ENCODE measurements at places on chromosomes 13 and 19.

DNA sequence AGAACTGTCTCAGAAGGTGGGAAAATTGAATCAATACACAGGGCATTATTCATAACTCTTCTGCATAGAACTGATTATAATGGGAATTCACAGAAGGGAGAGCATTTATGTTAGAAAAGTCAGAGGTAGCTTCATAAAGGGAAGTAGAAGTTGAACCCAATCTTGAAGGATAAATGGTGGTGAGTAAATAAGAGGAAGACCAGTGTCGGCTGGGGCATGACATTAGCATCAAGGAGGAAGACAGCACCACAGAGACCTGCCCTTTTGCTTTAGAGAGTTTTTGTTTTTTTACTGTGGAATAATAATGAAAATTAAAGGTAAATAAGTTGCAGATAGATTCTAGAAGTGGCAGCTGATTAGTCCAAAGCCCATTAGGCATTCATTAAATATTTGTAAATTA is 21.9 kb downstream of the CDC16 start:
- DNase-seq = no peak

GRCh38 chr13:95858286-95859075 is 181.5 kb downstream of the DNAJC3 start:
- DNase-seq = no peak

GRCh38 chr19:52095172-52096014 is at the start of gene ZNF841:
ZNF841 (minus strand) TSS chr19:52095765; CDS start chr19:52084801, 10,964 bp downstream.
- peak; percentile 94 for DNase-seq

GRCh38 chr19:32599736-32600157 is 18.8 kb downstream of the PDCD5 start:
- DNase-seq = peak; percentile 73

DNA sequence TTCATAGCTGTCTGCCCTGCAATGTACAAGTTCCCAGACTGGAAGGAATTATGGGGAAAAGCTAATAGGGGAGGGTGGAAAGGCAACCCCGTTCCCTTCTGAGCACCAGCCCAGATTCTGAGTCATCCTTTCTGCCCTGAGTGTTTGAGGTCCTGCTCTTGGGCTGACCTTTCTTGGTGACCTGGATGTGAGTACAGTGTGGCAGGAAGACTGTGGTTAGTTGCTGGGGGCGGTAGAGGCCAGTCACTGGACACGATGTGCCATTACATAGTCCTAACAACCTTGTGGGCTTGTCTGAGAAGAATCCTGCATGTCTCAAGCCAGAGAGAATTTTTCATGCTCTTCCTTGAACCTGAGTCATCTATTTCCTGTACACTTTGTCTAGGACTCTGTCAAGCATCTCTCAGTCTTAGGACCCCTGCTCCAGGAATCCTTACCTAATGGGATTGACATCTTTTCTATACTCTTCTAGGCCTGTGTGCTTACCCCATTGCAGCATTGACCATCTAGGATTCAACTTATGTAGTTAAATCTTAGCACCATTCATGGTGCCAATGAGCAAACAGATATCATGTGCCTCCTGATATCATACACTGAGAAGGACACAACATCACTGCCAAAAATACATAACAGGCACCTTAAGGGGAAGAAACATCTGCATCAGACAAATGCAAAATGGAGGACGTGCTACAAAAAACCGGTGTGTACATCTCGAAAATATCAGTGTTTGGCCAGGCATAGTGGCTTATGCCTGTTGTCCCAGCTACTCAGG is 8.1 kb upstream of the ANGPTL4 start:
- no peak for DNase-seq

DNA sequence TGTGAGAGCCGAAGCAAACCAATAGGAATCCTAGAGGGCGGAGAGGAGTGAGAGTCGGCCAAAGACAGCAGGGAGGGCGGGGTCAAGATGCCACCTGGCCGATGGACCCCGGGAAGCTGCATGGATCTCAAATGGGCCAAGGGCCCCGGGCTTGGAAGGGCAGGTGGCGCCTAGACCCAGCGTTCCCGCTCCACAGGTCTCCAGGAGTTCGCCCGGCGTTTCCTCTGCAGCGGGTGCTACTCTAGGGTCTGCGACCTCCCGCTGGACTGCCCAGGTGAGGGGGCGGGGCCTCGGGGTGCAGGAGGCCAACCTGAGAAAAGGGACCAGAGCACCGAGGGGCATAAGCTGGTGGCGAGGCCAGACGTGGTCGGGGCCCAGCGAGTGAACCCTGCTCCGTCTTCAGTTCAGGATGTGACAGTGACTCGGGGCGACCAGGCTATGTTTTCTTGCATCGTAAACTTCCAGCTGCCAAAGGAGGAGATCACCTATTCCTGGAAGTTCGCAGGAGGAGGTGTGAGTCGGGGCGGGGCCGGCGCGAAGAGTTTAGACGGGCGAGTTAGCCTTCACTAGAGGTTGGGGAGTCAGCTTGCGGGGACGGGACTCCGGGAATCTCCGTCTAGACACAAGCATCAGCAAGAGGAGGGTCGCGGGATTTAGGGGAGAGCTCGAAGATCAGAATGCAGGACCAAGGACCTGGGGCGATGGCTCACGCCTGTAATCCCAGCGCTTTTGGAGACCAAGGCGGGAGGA is 9.9 kb downstream of the SPACA6 start:
- no peak for DNase-seq

GRCh38 chr13:105255472-105255871 is 1280.0 kb downstream of the EFNB2 start:
- DNase-seq = no peak

GRCh38 chr13:66995203-66995611 is 234.9 kb downstream of the PCDH9 start:
- DNase-seq = no peak

DNA sequence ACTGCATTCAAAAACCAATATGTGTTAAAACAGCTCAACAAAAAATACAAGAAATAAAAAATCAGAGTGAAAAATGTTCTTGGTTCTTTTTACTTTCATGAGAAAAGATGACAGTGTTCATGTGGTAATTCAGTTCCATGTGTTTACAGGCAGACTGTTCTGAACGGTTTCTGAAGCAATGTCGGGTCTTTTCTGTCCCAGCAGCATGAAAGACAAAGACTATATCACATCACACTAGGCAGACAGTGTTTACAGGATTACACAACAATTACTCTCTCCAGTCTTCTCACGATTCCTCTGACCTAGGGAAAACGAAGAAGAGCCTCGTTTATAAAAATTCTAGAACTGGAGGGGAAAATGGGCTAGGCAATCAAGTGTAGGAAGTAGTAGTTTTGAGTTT is 83.4 kb downstream of the UBL3 start:
- no peak for DNase-seq

- DNase-seq = peak; percentile 95
Observed at GRCh38 chr19:40609561-40610395, 8.6 kb downstream of the LTBP4 start.

DNA sequence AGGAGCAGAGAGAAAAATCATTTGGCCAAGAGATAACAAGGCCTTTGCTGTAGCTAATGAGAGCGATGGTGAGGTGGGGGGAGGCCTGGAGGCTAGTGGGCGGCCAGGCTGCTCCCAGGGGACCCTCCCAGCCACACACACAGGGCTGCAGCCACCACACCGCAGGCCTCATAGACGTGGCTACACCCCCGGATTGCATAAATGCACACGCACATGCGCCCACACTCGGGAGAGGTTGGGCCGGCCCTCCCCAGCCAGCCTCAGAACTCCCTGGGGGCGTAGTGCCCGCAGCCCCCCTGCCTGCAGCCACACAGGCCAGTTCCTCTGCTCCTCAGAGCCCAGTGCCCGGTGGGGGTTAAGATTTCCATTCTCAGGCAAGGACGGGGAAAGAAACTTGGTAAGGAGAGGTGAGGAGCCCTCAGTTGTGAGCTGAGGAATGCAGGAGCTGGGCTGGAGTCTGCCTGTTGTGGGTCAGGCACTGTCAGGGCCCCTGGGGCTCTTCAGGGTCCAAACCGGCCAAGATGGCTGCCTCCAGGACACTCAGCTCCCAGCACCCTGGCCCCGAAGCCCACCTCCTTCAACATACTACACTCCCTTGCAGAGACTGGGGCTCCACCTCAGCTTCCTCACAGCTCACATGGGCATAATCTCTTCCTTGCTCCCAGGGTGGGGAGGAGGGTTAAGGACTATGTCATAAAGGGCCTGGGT is 8.0 kb downstream of the PTH2 start:
- no peak for DNase-seq

DNA sequence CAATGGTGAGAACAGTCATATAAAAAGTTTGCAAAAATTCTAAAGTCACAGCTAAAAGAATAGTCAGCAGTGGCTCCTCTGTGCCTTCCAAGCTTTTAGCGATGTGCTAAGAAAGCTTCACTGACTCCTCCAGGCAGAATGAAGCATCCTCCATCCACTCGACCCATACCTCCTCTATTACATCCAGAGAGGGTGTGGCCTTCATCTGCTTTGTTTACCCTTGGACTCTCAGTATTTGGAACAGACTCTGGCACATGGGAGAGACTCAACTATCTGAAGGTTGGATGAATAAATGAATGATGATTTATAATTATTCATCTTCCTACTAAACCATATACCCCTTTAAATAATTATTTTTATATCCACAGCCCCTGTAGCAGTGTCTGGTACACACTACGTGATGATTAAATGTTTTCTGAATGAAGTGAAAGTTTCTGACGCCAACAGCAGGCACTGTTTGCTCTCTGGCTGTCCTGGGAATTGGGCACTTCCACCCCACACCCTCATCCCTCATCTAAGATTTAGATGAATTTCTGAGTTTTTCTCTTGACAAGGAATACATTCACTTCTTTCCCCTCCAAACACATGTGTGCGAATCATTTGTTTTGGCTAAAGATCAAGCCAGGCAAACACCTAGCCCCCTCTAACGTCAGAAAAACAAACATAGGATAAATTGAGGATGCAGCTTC is 93.9 kb downstream of the NUFIP1 start:
- no peak for DNase-seq

- peak; percentile 76 for DNase-seq
Observed at GRCh38 chr19:55642153-55643002, 1.1 kb upstream of the ZNF581 start.

- DNase-seq = no peak
Observed at GRCh38 chr19:10724573-10725071, 6.7 kb downstream of the DNM2 start.

DNA sequence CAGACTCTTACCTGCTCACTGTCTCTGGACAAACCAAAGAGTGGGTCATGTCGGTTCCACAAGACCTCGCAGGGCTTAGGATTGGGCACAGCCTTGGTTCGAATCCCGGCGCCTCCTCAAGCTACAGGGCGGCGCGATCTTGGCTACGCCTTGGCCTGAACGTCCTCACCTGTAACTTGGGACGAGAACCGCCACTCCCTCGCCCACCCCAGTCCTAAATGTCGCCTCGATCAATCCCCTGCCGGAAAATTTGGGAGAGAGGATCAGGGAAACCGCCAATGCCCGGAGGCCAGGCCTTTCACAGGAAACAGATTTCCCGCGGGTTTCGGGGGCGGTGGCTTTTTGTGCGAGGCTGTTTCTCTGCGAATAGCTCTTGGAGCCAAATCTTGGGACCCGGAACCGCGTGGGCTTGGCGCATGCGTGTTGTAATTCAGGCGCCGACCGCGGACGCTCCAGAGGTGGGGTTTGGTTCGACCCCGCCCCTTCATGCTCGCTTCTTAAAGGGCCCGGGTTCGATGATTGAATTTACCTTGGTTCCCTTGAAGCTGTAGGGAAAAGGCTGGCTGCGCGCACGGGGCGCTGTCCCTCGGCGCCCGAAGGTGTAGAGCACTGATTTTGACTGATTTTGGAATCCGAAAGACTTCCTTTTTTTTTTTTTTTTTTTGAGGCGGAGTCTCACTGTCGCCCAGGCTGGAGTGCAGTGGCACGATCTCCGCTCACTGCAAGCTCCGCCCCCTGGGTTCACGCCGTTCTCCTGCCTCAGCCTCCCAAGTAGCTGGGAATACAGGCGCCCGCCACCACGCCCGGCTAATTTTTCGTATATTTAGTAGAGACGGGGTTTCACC is at the start of gene NR2C2AP:
NR2C2AP (minus strand) TSS at position 403 of the 845 bp plus-strand sequence; CDS start at position 49, 354 bp downstream.
- DNase-seq = peak; percentile 97
